ENCODE measurements at places on chromosomes 2 and 18.

DNA sequence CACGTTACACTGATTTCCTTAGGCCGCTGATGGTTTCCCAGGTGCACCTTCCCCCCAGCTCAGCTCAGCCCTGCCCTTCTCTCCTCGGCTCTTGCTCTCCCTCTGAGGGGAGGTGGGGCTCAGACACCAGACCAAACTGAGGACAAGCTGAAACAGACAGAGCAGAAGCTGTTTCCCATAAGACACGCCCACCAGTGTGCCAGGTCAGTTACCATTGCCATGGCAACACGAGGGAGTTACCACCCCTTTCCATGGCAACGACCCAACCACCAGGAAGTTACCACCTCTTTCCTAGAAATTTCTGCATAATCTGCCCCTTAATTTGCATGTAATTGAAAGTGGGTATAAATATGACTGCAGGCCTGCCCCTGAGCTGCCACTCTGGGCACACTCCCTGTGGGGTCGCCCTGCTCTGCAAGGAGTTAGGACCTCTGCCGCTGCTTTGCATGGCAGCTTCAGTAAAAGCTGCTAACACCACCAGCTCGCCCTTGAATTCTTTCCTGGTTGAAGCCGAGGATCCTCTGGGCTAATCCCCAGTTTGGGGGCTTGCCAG, 120.9 kb upstream of the SMIM21 start:
- DNase-seq = peak; percentile 68

DNA sequence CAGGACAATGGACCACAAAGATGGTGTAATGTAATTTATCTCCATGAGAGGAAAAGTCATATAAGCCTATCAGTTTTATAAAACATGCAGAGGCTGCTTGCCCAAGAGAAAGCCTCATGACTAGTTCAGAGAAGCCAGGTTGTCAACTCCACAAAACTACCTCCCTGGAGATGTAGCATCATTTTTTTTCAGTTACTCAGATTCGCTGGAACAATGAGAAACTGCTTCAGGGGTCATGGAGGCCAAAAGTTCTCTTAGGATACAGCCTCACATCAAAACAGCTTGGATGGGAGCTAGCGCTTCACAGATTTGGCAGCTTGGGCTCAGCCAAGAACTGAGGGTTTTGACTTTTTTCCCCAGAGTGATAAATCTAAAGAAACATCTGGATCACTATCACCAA, 263.5 kb downstream of the INSIG2 start:
- DNase-seq = no peak

DNA sequence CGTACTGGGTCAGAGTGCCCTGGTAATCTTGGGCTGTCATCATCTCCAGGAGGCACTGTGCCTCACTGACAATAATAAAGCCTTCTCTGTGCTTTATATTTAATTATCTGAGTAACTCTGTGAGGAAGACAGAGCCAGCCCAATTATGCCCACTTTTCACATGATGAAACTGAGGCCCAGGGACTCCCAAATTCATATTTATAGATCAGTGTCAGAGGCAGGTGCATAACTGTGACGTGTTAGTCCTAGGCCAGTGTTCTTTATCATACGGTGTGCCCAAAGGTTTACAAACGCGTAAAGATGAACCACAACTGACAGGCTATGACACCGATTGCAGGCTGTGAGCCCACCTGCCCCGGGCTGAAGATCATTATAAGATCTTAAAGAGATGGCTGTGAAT, 65.4 kb downstream of the XDH start:
- DNase-seq = no peak

DNA sequence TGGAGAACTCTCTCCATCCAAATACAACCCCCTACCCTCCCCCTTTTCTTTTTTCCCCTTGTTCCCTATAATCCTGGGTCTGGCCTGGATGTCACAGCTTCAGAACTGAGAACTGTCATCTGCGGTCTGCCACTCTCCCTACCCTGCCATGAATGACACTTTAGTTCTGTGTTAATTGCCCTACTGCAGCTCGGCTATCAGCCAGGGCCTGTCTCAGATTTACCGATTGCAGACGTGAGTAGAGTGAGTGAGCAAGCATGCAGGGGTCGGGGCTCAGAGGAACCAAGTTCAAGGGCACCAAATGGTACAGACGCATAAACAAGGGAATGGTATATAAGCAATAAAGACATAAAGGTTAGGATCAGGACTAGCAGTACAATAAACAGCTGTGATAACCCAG, 967.8 kb downstream of the BCL11A start:
- no peak for DNase-seq

GRCh38 chr2:200797242-200797770, 14.4 kb upstream of the BZW1 start:
- no peak for DNase-seq

DNA sequence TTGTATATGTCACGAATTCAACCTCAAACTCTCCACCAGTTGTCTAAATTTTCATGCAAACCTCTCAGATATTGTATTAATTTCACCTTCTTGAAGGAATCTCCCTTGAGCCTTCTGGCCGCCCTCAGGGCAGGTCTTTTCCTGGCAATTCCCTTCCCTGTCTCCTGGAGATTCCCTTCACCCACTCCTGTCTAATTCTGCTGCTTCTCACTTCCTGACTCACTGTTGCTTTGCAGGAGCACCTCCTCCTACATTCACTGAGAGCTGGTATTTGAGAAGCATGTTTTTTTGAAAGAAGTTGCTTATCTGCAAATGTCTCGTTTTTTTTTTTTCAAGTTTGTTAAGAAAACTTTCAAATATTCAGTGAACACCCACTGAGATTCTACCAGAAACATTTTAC, 79.9 kb upstream of the OTOS start:
- no peak for DNase-seq

GRCh38 chr2:38148501-38148900, 72.5 kb upstream of the CYP1B1 start:
- DNase-seq = no peak

DNA sequence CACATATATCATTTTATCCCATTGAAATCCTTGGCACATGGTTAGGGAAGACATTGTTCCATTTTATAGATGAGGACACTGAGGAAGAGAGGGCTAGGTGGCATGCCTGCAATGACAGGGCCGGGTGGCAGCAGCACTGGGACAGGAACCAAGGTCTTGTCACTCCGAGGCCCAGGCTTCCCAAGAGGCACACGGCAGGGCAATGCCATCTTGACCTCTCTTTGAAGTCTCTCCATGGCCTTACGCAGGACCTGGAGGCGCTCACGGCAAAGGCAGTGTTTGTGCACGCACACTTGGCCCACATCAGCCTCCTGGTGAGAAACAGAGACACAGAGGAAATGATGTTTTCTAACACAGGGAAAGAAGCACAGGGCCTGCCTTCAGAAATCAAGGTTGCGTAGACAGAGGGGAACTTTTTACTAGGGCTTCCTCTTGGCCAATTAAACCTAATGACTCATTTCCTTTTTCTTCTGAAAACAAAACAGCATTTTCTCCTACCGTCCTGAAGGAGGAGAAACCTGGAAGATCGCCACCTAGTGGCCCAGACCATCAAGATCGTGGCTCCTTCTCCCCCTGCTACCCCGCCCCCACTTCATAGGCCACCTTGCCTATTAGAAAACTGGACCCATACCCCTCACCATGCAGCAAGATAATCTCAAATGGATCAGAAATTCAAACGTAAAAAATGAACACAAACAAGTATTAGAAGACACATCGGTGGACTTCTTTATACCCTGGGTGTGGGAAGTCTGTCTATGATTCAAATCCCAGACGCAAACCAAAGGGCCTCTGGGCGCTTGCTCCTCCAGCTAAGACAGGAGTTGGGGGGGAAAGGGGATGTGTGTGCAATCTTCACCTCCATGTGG, 74.6 kb upstream of the SP3 start:
- peak; percentile 85 for DNase-seq

- DNase-seq = no peak
Measured at GRCh38 chr18:551404-552061, 28.6 kb upstream of the CETN1 start.

DNA sequence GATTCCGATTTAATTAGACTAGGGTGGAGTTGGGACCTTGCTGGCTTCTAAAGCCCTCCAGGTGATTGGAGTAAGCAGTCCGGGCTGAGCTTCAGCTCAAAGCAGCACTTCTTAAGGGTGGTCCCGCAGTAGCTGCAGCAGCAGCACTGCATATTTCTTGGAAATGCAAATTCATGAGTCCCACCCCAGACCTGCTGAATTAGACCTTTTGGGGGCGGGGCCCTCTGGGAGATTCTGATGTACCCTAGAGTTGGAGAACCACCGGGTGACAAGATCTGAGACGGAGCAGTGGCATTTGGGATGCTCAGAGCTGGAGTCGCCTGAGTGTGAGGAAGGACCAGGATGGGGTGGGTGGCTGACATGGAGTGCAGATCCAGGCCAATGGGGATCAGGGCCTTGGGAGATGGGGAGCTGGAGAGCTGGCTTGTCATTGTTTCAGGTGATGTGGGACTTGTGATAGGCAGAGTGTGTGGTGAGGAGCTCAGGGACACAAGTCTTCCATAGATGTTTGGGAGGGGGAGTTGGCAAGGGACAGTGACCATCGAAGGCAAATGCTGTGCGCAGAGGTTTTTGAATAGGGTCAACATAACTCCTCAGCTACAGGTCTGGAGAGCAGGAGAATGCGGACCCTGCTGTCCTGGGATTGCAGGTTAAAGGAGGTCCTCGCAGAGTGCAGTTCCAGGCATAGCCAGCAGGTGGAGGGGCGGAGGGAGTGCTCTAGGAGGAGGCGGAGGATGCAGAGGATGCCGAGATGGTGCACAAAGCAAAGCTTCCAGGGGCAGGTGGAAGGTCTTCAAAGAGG, 130.9 kb upstream of the RAB12 start:
- DNase-seq = peak; percentile 59

DNA sequence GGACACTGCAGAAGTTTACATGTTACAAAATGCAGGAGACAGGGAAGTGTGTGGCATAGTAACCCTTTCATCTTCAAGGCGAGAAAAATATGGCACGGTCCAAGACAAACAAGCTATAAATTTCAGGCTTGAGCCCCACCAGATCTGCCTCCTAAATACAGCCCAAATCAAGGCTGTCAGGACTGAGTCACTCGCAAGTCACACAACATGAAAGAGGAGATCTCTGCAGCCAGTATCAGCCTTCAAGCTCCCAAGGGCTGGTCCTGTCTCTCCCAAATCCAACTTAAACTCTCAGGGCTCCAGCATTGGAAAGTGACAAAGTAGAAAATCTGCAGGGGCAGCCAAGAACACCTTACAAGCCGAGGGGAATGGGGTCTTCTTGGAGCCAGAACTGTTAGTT, 106.3 kb upstream of the GATA6 start:
- DNase-seq = no peak

DNA sequence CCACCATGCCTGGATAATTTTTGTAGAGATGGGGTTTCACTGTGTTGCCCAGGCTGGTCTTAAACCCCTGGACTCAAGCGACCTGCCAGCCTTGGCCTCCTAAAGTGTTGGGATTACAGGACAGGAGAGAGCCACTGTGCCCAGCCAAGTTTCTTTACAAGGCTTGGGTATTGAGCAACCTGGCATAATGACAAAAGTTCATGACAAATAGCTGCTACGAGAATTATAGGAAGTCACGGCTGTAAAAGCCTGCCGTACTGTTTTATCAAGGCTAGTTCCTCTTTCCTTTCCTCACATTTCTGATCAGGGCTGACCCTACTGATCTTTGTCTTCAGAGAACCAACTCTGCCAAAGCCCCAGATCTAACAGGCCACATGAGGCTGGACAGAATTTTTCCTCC, 490.4 kb upstream of the SPRED2 start:
- DNase-seq = no peak

GRCh38 chr2:219155054-219155644, 5.5 kb downstream of the NHEJ1 start:
- peak; percentile 89 for DNase-seq

GRCh38 chr2:19098467-19099160, 259.8 kb downstream of the OSR1 start:
- no peak for DNase-seq

- no peak for DNase-seq
Measured at GRCh38 chr2:74414441-74414840, 7.0 kb downstream of the C2orf81 start.

- no peak for DNase-seq
Measured at GRCh38 chr2:32564417-32565035, 63.3 kb upstream of the TTC27 start.

- peak; percentile 38 for DNase-seq
Measured at GRCh38 chr2:205524656-205525055, 157.6 kb upstream of the NRP2 start.

GRCh38 chr2:174699993-174700766, 64.1 kb downstream of the CHRNA1 start:
- DNase-seq = peak; percentile 13

DNA sequence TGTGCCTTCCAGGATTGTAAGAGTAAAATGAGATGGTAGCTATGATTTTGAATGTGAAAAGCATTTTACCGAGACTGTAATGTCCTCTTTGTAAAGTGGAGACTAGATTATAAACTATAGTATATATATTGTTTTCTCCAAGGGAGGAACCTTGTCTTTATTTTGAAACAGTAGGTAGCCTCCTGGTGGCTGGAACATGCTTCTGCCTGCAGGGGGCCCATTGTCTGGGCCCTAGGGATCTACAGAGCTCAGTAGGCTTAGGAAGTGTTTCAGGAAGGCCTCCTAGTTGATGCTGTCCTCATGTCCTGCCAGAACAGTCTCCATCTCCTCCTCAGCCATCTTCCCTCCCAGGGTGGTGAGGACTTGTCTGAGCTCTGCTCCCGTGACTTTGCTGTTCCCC, 3.0 kb downstream of the PIKFYVE start:
- DNase-seq = no peak

DNA sequence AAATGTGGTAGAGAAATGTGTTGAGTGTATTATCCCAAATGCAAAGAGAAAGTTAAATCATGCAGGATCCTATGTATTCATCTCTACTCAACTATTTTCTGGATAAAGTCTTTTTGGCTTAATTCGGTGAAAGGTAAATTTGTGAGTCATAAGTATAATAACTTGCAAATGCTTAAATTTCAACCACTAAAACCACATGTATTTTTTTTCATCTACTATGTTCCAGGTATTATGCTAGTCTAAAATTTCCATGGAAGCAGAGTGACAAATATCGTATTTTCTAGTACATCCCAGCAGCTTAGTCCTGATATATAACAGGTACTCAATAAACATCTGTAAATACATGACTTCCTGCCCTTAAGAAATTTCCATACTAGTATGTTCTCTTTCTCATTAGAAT, 6.2 kb downstream of the ALS2 start:
- no peak for DNase-seq

- no peak for DNase-seq
Measured at GRCh38 chr18:42287047-42287446, 332.0 kb downstream of the PIK3C3 start.

- no peak for DNase-seq
Measured at GRCh38 chr2:190596993-190597392, 51.9 kb upstream of the NAB1 start.

GRCh38 chr18:69689121-69689759, 258.4 kb downstream of the CD226 start:
- DNase-seq = no peak

GRCh38 chr2:200180943-200181342, 125.5 kb upstream of the SPATS2L start:
- no peak for DNase-seq

DNA sequence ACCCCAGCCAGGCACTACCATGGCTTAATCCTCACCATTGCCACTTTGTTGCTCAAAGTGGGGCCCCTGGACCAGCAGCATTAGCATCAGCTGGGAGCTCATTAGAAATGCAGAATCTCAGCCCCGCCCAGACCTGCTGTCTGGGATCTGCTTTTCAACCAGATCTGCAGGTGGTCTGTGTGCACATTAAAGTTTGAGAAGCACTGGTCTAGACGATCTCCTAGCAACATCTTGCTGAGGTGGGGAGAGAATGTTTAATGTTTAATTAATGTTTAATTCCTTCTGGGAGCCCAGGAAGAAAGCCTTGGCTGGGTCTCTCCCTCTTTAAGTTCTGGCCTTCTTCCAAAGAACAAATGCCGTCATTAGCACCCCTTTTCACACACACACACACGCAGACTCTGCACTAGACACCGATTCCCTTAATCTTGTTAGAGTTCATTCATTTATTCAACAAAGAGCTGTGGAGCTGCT, 53.7 kb downstream of the EDAR start:
- peak; percentile 82 for DNase-seq

Measured in COR-L47 (cell line).